ENCODE measurements at places on chromosomes 16 and 17.

GRCh38 chr17:82003411-82004381 lies 19.0 kb downstream of the CENPX start:
- no peak for DNase-seq

DNA sequence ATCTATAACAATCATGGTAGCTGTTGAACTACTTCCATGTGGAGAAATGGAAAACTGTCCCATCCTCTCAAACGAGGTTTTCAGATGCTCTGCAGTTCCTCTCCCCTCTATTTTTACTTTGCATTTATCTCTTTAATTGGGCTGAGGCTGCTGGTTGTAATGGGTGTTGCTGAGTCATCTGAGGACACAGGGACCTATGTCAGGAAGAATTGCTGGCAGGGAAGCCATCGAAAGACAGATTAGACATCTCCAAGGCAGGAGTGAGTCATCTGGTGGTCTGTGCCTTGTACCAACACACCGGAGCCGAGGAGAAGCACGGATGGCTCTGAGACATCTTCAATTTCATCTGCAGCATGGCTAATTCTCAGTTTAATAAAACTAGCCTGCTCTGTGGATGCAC lies 394.5 kb downstream of the GRIN2A start:
- no peak for DNase-seq

DNA sequence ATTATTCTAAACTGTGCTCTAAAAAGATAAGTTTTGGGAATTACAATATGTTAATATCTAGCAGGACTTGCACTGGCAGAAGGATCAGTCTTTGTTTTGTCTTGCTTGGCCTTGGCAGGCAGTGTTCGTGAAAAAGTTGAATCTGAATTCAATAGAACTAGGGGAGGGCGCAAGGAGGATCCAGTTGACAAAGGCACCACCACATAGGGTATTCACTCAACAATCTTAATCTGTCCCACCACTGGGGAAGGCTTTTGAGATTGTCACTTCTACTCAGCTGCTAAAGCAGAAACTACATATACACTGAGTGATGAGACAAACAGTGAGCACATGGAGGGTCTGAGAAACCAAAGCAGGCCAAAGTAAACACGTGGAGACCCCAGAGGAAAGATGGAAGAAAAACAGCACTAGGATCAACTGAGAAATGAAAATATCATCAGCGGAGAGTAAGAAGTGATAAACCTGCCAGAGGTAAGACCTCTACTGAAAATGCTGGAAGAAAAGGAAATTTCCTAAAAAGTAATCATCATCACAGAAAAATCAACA lies 2.4 kb downstream of the AMFR start:
- DNase-seq, result no peak

DNA sequence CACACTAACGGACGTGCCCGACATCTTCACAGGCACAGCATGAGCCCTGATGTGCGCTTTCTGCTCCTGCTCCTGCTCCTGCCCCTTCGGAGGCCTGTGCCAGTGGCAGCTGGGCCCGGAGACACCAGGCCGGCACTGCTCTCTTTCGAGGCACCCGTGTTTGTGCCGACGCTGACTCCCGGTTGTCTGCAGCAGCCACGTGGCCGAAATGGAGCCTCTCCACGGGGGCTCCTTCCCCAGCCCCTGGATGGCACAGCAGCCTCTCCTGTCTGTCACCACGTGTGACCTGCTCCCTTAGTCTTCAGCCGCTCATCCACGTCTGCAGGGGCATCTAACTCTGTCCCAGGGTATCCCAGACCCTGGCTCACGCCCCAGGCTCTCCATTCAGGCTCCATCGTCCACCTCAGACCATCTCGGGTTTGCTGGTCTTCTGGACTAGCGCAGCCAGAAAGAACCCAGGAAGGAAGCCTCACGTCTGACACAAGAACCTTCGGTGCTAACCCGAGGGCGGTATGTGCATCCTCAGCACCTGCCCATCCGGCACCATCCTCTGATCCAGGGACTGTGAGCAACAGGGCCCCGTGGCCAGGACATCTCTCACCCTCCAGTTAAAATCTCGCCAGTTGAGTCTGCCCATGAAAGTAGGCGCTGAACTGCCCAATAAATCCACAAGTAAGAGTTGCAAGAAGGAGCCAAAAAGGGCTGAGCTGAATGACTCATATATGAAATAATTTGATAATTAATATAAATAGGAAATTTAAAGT lies 4.2 kb upstream of the RPH3AL start:
- DNase-seq, result no peak

GRCh38 chr17:1234455-1234854 lies 35.8 kb upstream of the BHLHA9 start:
- no peak for DNase-seq

DNA sequence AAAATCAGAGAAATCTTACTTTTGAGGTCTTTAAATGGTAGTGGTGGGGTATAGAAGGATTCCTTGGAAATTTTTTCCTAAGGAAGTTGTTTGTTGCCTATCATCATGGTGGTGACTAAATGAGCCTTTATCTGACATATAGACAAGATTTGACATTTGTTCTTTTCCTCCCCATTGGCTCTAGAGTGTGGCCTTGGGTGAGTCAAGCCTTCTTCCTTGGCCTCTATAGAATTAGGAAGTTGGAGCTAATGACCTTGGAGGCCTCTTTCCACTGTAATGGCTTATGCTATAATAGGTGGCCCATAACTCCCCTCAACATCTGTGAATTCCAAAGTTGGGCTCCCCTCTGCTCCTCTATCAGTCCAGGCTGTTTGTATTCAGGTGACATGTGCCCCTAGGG lies 79.1 kb upstream of the HNF1B start:
- DNase-seq, result no peak

DNA sequence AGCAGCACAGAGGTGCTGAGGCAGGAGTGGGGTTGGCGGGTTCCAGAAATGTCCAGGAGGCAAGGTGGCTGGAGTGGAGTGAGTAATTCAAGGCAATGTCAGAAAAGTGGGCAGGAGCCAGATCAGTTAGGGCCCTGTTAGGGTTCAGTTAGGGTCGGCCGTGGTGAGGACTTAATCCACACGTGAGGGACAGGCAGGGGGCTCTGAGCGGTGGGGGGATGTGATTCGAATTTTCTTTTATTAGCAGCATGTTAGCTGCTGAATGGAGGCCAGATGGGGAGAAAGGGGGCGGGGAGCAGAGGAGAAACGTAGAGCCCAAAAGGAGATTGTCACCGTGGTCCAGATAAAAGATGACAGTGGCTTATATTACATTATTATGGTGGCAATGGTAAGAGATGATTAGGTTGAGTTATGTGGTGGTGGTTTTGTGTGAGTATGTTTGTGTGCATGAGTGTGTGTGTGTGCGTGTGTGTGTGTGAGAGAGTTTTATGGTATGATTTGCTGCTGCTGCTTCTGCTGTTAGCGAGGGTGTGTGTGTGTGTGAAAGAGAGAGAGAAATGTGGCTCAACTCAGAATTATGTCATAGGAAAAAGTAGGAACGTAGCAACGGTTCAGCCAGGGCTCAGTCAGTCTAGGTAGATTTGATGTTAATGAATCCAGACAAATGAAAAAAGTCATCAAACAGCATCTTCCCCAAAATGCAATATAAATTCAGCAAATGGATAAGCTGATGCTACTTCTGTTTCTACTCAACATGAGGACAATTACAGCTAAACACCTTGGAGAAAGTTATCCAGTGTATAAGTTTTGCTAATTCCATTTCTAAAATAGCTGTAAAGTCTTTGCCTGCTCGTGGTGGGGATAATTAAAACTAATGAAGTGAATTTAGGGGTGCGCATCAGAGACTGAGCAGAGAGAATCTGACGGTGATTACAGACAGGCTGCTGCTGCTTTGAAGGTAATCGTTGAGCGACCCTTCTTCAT lies 390.6 kb downstream of the HAPSTR1 start:
- no peak for DNase-seq

DNA sequence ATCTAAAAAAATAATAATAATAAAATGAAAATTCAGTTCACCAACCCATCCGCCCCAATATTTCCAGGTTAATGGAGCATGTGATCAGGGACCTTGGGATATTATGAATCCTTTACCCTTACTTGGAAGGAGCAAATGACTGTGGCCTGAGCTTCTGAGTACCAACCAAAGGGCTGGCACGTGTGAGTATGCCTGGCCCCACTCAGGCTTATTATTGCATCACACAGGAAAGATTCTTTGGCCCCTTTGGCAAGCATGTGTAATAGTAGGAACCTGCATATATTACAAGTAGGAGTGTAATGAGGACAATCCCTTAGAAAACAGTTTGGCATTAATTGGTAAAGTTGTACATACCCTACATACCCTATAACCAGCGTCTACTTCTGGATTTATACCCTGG lies 7.2 kb upstream of the C17orf78 start:
- DNase-seq, result no peak

GRCh38 chr17:73932216-73932749 lies 271.2 kb upstream of the RPL38 start:
- no peak for DNase-seq

- DNase-seq, result no peak
Measured at GRCh38 chr17:64599187-64599676, 62.9 kb downstream of the SMURF2 start.

DNA sequence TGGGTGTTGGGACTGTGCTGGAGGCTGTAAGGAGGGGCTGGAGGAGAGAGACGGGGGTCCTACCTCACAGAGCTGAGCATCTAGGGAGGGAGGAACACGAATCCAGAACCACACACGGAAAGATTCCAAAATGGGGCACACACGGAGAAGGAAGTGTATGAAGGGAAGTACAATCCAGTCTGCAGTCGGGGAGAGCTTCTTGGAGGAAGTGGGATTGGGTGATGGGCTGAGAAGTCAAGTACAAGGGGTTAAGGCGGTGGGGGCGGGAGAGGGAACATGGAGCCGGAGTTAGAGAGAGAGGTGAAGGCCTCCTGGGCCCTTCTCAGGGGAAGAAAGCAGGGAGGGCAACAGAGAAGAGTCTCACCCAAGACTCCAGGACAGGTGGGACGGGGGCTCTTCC lies 107.5 kb upstream of the CREBBP start:
- DNase-seq, result no peak

GRCh38 chr16:4032768-4033167 lies 83.5 kb downstream of the ADCY9 start:
- DNase-seq, result no peak

GRCh38 chr16:21727344-21727743 lies 63.6 kb downstream of the OTOA start:
- no peak for DNase-seq

- no peak for DNase-seq
Measured at GRCh38 chr16:55056585-55057401, 126.1 kb downstream of the IRX5 start.

All from NCI-H748 treated with DMSO at 0.1 percent for 48 hours (cell line).